ENCODE measurements at places on chromosomes 2 and 18. TPM values are rescaled to one million over a fixed set of nuclear protein-coding genes. Genes with fewer than 3 reads are reported as not detected.

CSRNP3 gene
- total RNA-seq, result 6.7 TPM

ANKRD30B gene
- total RNA-seq, result not detected

LRPPRC gene
- total RNA-seq, result 167 TPM

FSHR gene
- total RNA-seq, result not detected

NTSR2 gene
- not detected for total RNA-seq

PLB1 gene
- total RNA-seq, result 0.20 TPM

UGT1A5 gene
- not detected for total RNA-seq

- no peak for DNase-seq
These were observed 98.4 kb downstream of the CDK15 start for GRCh38 chr2:201904538-201905420.

DNA sequence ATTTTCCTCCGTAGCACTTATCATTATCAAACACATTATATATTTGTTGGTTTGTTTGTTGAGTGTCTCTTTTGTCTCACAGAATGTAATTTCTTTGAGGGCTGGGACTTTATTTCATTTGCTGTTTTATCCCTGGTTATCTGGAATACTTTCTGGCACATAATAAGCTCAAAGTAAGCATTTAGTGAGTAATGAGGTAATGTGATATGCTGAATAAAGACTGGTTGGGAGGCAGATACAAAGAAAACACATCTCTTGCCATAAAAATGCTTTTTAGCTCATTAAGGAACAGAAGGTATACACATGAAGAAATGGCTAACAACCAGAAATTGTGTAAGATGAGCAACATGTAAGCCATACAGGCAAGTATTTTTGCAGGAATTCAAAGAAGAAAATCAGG lies 1411.8 kb downstream of the LRP1B start:
- no peak for DNase-seq

DNA sequence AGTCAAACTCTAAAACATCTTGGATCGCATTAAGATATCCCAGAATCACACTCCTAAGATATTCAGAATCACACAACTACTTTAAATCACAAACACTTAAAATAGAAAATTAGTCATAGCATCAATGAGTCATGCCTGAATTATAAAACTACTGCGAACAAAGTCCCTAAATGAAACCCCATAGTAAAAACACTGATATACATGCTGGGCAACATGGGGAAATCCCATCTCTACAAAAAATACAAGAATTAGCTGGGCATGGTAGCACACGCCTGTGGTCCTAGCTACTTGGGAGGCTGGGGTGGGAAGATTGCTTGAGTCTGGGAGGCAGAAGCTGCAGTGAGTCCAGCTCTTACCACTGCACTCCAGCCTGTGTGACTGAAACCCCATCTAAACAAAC lies 101.7 kb downstream of the COBLL1 start:
- no peak for DNase-seq

DNA sequence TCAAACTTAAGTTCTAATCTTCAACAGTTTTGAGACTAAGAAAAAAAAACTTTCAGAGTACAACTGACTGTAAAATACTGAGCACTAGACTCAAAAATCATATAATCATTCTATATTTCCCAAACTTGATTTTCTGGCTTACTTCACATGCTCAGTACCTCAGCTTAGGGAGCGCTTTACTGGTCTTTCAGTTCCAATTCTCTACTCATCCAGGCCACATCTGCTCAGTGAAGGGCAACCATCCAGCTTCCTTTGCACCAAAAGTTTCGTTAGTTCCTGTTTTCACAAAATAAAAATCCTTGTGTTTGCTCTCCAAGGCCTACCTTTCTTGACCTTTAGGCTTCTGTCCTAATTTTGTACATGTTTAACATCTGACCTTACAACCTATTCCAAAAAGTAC lies 287.6 kb upstream of the LRRTM1 start:
- no peak for DNase-seq

GRCh38 chr18:61039251-61039650 lies 294.0 kb upstream of the CDH20 start:
- no peak for DNase-seq

DNA sequence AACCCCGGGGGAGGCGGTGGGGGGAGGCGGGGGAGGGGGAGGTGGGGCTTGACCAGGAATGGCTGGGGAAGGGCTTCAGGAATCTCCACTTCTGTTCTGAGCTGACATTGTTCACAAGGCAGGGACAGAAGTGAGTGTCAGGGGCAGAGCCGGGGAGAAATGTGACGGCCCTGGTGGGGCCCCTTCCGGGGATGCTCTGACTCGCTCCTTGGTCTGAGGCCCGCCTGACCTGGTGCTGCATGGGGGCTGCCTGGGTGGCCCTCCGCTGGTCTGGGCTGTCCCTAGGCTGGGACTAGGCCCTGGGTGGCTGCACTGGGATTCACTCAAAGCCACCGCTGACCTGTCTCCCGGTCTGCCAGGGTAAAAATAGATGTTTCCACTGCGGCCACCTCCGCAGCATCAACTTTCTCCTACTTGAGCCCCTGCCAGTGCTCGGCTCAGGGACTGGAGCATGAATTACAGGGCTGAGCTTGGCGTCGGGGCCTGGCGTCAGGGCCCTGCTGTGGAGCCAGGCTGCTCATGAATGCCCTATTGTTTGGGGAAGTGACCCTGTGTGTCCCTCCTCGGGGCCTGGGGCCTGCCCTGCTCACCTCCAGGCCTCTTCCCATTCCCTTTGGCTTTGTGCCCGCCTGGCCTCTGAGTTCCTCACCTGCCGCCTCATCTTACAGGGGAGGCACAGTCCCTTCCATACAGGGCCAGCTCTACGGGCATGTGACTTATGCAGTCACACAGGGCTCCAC lies 247.5 kb downstream of the DYSF start:
- DNase-seq, result no peak

- no peak for DNase-seq
These were observed 38.7 kb downstream of the PSD4 start for GRCh38 chr2:113212245-113213060.

DNA sequence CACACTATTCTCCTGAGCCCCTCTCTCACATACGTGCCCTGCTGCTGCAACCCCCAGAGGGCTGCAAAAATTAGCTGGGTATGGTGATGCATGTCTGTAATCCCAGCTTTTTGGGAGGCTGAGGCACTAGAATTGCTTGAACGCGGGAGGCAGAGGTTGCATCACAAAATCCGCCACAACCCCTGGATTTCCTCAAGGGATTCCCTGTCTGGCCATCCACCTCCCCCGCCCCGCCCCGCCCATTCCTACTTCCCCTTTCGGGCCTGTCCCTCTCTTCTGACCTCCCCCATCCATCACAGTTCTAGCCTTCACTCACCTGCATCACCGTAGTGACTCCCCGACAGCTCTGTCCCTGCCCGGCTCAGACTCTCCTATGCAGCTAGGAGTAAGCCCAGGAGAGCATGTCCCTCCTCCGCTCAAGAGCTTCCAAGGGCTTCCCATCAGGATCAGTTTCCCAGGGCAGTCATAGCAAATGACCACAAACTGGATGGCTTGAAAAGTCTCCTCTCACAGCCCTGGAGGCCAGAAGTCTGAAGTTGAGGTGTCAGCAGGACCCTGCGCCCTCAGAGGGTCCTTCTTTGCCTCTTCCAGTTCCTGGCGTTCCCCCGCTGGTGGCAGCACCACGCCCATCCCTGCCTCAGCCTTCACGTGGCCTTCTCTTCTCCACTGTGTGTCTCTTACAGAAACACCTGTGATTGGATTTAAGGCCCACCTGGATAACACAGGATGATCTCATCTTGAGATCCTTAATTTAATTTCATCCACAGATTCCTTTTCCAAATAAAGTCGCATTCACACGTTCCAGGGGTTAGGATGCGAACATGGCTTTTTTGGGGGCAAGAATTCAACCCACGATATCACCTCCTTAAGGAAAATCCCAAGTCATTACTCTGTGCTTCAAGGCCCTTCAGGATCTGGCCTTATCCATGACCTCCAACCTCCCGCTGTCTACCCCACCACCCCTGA lies 58.5 kb downstream of the HS1BP3 start:
- no peak for DNase-seq

- no peak for DNase-seq
These were observed 58.2 kb downstream of the KIAA1328 start for GRCh38 chr18:36887114-36887513.

DNA sequence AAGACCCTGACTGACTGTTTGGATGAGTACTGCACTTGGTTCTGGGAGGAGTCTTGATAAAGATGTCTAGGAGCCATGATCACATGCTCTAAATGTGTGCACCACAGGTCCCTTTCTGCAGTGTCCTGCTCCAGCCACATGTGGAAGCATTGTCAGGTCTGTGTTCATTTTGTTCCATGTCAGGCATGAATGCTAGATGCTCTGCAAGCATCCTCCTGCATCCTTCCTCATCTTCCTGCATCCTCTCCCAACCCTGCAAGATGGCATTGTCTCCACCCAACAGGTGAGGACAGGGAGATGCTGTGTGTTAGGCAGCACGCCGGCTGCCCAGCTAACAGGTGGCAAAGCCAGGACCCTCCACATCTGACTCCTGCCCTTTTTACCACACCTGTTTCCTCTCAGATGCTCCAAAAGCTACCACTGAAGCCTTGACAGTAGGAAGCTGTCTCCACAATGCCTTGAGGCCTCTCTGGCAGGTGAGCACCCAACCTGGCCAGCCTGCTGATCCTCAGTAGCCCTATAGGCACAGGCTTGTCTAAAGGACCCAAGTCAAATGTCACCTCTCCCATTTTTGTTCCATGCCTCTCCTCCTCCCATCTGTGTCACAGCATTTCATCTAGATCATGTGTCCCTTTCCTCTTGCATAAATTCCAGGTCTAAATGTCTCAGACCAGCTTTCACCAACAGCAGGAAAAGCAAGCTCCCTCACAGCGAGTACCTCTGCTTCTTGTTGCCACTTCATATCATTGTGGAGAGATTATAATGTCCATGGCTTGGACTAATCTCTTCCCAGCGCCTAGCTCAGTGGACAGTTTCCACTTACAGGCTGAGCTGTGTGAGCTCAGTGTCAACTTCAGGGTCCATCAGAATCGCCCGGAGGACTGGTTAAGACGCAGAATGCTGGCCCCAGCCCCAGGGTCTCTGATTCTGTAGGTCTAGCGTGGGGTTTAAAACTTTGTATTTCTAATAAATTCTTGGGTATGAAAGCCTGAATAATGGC lies 55.0 kb downstream of the TMEM163 start:
- DNase-seq, result no peak

Measured in H1 (cell line).